NCI-H524 (cell line): ENCODE measurements at places on chromosomes 5 and 9.

DNA sequence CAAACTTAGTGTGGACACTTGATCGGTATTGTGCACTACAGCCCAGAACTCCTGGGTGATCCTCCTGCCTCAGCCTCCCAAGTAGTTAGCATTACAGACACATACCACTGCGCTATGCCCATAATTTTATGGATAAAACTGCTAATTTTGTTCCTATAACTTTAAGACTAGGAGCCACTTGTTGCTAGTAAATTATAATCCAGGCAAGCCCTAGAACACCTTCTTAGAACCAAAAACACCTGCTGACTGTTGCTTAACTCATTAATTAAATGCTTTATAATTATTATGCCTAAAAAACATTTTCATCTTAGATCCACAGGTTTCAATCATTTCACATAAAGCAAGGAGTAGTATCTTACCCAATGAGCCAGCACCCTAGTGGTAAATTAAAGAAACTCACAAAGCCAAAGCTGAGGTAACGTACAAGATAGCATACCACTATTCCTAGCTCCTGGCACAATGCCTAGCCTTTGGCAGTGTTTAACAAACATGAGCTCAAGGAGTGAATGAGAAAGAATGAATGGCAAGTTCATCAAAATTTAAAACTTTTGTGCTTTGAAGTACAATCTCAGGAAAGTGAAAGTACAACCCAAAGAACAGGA is 5.4 kb downstream of the MRPS27 start:
- DNase-seq = no peak

GRCh38 chr9:127974769-127975261 is 6.0 kb downstream of the EEIG1 start:
- DNase-seq = no peak

DNA sequence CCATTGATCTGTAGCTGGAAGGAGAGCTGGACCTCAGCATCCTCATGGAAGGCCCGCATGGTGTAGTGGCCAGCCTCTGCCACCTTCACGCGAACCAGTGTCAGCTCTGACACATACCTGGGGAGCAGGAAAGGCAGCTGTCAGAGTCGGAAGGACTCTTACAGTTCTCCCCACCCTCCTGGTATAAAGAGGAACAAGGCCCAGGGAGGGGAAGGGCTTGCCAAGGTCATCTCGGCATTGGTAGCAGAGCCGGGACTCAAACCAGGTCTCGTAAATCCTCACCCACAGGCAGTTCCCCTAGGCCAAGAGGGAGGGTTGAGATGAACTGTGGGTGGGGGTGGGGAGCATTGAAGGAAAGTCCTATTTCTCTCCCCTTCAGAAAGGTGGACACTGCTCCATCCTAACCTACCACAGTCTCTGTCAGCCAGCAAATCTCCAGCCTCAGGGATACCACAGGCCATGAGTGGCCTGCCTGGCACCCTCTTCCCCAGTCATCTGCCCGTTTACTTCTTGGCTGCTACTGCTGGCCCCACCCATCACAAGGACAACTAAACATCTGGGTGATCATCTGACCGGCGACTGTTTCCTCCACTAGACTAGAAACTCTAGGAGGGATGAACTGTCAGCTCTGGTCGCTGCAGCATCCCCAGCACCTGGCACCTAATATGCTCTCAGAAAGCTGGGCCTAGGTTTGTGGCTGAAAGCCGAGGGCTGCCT is 23.5 kb downstream of the PDGFRB start:
- no peak for DNase-seq

DNA sequence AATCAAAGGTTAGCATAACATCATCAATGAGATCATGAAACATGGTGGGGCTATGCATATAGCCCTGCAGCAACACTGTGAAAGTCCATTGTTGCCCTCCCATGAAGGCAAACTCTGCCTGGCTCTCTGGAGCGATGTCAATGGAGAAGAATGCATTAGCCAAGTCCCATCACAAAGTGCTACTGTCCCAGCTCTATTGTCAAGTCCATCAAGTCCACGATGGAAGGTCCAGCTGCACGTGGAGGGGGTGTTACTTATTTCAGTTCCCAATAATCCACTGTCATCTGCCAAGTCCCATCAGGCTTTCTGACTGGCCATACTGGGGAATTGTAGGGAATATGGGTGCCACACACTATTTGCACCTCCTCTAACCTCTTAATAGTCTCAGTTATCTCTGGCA is 10.8 kb downstream of the DMAC1 start:
- DNase-seq = no peak

DNA sequence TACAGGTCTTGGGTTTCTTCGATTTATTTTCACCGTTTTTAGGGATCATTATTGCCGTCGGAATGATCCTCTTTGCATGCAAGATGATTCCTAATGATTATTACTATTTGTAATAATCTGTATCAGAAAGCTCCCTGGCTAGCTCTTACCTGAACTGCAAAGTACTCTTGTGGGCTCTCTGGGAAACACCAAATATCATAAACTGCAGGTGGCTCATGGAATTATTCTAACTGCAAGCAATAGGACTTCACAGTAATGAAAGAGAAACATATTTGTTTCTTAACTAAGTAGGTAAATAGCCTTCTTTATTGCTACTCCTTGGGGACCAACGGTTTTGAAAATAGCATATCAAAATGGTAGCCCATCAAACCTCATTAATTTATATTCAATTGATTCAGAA is 219.4 kb downstream of the NFIB start:
- no peak for DNase-seq

GRCh38 chr9:88310310-88310980 is 77.8 kb upstream of the SPIN1 start:
- no peak for DNase-seq

DNA sequence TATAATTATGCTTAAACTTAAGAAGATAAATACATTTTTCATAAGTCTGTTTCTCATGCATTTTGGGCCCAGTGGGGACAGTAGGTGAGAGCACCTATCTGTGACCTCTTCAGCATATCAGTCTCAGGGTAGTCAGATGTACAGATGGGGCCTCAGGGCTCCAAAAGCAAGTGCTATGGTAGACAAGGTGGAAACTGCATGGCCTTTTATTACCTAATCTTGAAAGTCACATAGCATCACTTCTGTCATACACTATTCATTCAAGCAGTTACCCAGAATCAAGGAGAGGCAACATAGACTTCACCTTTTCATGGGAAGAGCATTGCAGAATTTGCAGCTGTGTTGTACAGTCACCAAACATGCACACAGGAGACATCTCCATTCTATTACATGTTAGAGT is 94.8 kb downstream of the SV2C start:
- DNase-seq = no peak
